Stimulated activated CD8-positive, alpha-beta memory T cell treated with anti-CD3 and anti-CD28 coated beads, Interleukin-4, amount 100 ng/mL, for 1 hour (primary cell): ENCODE measurements at places on chromosomes 11 and 22.

GRCh38 chr22:31233001-31233400, 20.9 kb downstream of the LIMK2 start:
- DNase-seq = no peak

- no peak for DNase-seq
Observed at GRCh38 chr11:8805296-8805695, 105.7 kb upstream of the AKIP1 start.

- no peak for DNase-seq
Observed at GRCh38 chr11:120385110-120385509, 48.9 kb downstream of the ARHGEF12 start.

- DNase-seq = no peak
Observed at GRCh38 chr11:126332221-126332711, 23.2 kb upstream of the ST3GAL4 start.

DNA sequence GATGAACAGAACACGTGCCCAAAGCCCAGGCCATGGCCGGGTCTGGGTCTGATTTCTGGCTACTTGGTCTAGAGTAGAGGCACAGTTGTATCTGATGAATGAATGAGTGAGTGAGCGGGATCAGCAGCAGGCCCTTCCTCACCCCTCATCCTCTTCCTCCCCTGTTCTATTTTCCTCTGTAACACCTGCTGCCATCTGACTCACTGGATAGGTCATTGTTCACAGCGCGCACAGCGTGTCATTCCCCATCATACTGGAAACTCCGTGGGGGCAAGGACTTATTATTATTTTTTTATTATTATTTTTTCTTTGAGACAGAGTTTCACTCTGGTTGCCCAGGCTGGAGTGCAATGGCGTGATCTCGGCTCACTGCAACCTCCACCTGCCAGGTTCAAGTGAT, 13.9 kb downstream of the NCF4 start:
- no peak for DNase-seq

- no peak for DNase-seq
Observed at GRCh38 chr11:47977623-47978022, 2.7 kb upstream of the PTPRJ start.

- no peak for DNase-seq
Observed at GRCh38 chr11:74720596-74721478, 10.4 kb downstream of the CHRDL2 start.

GRCh38 chr22:46448333-46448732, 89.1 kb downstream of the CELSR1 start:
- no peak for DNase-seq

DNA sequence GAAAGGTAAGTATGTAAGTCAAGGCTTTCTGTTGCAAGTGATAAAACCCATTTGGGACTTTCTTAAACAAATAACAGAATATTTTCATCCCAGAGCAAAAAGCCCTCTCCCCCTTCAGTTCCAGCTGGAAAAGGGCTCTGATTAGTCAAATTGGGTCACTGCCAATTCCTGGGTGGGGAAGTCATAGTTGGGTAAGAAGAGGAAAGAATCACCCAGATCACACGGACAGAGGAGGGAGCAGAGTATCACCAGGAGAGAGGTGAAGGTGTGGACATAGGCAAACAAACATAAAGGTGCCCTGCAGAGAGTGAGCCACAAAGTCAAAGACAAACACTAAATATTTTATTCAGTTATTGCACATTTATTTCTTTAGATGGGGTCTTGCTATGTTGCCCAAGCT, 36.3 kb upstream of the SORL1 start:
- no peak for DNase-seq

- no peak for DNase-seq
Observed at GRCh38 chr11:14190992-14191778, 167.8 kb downstream of the RRAS2 start.

- no peak for DNase-seq
Observed at GRCh38 chr11:92941676-92942571, 27.5 kb upstream of the MTNR1B start.

DNA sequence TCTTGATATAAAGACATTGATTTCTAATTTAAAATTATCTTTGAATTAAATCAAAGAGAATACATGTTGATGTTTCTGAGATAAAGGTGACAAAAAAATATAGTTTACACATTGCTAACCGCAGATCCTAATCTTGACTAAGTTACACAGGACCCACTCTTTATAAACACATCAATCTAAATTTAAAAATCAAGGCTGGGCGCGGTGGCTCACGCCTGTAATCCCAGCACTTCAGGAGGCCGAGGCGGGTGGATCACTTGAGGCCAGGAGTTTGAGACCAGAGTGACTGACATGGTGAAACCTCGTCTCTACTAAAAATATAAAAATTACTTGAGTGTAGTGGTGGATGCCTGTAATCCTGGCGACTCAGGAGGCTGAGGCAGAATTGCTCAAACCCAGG, 1.9 kb downstream of the ARFGAP3 start:
- no peak for DNase-seq
